DND-41 (cell line): ENCODE measurements at places on chromosomes 6 and 20.

GRCh38 chr6:80183019-80183795, 76.7 kb downstream of the BCKDHB start:
- DNase-seq, result no peak

DNA sequence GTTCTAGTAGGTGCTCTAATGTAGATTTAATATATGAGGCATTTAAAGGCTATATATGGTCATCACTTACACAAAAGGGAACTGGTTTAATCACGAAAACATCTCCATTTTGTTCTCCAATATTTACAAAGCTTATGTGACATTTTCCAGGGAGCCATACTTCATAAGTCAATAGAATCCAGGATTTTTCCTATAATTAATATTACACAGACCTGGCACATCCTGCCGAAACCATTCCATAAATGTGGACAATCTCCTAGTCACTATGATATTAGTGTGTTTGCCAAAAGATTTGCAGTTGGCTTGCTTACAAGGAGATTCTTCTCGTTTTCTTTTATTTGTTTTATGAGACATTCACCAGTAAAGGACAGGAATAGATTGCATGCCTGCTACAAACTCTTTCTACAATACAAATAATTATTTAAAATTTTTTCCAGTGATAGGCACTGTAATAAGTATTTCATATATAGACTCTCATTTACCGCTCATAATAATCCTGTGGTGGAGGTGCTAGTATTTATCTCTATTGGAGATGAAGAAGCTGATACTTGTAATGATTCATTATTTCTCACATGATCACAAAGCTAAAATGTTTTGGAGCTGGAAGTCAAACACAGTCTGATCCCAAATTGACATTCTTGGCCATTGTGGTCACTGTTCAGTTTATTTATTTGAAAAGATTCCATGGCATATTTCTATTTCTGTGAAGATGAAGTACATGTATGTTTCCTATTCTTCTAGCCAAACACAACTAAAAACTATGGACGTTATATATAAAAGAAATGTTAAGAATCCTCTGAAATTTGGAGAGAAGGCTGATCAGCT, 597.0 kb downstream of the HTR1B start:
- no peak for DNase-seq

- no peak for DNase-seq
Measured at GRCh38 chr6:36642913-36643817, 35.3 kb upstream of the CDKN1A start.

DNA sequence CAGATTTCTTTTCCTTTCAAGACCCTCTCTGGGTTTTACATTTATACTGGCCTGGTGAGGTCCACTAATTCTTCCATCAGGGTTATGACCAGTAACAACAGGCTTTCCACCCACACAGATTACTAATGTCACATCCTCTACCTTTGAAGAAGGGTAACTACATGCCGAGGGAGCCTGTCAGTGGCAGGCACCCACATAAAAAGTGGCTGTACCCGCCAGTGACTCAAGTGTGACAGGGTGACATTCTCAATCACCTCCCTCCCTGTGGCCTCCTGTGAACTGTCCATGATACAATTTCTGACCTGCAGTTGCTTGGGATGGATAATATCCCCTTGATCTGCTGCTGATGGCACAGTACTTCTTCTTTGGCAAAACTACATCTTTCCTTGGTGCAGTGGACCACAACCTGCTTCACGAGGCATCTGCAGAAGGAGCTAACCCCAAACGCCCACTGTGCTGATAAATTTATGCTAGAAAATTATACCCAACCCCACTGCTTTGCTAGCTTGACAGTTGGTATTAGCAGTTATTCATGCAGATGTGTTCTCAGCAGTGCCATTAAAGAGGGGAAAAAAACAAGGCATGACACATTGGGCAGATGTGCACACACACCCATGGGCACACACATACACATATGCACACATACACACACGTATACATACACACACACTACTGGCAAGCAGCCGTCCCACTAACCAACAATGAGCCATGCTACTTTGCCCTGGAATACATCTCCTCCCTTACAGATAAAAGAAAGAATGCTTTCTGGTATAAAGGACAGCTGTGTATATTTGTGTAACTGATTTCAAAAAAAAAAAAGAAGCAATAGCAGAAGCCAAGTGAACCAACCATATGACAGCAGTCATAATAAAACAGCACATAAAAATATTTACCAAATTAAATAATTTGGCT, 20.8 kb downstream of the GFOD1 start:
- DNase-seq, result no peak

- peak; percentile 55 for DNase-seq
Measured at GRCh38 chr6:159977255-159977903, 8.5 kb downstream of the IGF2R start.

GRCh38 chr20:34074101-34074760, 37.8 kb downstream of the EIF2S2 start:
- DNase-seq, result no peak

DNA sequence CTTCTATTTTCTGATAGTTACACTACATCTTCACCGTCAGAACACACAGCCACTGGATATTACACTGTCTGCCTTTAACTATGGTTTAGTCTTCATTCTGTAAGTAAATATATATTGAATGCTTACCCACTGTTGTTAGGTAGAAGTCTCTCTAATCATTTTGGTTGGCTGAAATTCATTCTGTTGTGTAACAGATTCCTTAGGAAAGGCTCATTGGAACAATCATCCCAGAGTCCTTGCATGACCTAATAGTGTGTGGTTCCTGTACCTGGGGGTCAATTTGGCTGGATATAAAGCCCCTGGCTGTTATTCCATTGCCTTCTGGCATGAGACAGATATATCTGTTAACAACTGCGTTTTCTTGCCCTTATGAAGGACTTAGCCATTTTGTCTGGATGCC, 9.9 kb downstream of the BLOC1S5 start:
- no peak for DNase-seq

GRCh38 chr6:30334075-30334783, 7.5 kb downstream of the TRIM39 start:
- DNase-seq, result no peak

- DNase-seq, result no peak
Measured at GRCh38 chr20:40632346-40632976, 56.6 kb downstream of the MAFB start.

DNA sequence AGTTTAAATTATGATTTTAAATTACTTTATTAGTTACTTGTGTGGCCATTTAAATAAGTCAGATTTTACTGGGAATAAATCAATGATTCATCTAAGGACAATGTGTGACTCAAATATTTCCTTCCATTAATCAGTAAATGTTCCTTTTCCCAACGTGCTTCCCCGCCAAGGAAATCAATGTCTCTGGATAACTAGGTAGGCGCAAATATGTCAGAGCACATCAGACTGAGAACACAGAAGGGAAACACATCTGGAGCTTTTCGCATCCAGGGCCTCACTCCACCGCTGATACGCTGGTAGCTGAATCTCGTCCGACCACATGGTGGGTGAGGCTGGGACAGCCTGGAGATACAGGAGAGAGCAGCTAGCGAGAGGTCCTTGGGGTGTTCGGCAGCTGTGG, 56.4 kb upstream of the RPS6KA2 start:
- DNase-seq, result no peak

- DNase-seq, result no peak
Measured at GRCh38 chr20:48105526-48105925, 320.2 kb upstream of the SULF2 start.

DNA sequence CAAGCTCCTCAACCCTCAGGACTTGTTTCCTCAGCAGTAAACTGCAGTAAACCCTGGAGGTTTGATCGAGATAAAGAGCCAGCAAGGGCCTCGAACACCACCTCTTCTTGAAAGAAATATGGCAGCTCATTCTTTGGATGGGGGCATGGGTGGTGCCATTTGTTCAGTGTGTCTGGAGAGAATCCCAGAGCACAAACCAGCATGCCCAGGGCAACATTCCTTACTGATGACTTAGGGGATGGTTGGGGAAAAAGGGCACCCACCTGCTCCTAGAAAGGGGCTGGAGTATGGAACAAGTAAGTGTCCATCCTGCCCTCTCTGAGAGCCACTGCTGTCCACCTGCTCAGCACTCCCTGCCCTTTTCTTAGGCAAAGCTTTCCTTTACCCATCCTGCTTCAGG, 31.3 kb upstream of the ZFAND3 start:
- no peak for DNase-seq

DNA sequence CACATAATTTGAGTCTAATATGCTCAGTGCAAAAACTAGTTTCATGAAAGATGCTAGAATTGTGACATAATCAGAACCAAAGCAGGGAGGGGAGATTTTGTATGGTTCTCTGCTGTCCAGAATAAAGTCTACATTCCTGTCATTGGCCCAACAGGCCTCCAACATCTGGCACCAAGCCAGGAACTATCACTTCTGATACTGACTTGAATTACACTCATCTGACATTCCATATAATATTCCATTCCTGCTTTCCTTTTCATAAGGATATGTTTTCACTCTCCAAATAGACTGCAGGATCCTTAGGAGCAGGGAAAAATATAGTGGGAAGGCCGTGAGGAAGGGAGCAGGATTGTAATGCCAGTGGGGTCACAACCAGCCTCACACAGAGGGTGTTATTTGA, 84.6 kb upstream of the BTN3A2 start:
- no peak for DNase-seq

DNA sequence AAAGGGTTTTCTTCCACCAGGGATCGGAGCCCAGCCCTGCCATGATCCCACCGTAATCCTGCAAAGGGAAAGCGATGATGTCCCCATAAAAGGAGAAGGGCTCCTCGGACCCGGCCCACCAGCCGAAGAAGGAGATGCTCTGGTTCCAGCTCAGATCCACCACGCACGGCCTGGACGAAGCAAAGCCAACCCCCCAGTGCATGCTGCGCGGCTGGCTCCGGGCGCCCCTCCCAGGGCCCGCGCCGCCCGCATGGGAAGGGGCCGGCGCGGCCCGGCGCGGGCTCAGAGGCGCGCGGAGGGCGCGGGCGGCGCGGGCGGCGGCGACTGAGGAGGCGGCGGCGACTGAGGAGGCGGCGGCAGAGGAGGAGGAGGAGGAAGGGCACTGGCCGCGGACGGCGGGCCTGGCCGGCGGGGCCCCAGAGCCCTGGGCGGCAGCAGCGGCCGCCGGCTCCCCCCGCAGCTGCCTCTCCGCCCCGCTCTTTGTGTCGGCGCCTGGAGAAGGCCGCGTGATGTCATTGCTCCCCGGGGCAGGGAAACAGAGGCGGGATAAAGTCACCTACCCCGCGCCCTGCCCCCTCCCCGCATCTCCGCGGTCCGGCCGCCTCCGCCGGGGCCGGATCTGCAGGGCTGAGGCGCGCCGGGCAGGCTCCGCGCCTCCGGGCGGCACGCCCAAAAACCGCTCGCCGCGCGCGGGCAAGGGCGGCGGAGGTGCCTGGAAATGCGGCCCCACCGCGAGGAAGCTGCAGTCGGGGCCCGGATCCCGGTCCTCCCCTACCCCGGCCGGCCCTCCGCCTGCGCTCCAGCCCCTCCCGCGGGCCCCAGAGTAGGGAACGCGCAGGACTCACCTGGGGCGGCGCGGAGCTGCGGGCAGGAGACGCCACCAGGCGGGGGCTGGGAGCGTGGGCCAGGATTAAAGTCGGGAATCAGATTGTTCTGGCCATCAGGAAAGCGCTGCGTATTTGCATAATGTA, at the start of gene FAXC:
FAXC (minus strand) TSS at position 504 of the 971 bp plus-strand sequence; CDS start at position 202, 302 bp downstream.
- no peak for DNase-seq

GRCh38 chr20:44167736-44168135, 19.3 kb downstream of the JPH2 start:
- no peak for DNase-seq

GRCh38 chr20:4802527-4802926, 80.8 kb downstream of the PRND start:
- DNase-seq, result no peak

- no peak for DNase-seq
Measured at GRCh38 chr20:11020712-11021111, 346.9 kb upstream of the JAG1 start.

GRCh38 chr6:25389471-25389870, 110.3 kb downstream of the CARMIL1 start:
- DNase-seq, result no peak

- DNase-seq, result no peak
Measured at GRCh38 chr6:13605634-13606033, 9.5 kb upstream of the NOL7 start.

DNA sequence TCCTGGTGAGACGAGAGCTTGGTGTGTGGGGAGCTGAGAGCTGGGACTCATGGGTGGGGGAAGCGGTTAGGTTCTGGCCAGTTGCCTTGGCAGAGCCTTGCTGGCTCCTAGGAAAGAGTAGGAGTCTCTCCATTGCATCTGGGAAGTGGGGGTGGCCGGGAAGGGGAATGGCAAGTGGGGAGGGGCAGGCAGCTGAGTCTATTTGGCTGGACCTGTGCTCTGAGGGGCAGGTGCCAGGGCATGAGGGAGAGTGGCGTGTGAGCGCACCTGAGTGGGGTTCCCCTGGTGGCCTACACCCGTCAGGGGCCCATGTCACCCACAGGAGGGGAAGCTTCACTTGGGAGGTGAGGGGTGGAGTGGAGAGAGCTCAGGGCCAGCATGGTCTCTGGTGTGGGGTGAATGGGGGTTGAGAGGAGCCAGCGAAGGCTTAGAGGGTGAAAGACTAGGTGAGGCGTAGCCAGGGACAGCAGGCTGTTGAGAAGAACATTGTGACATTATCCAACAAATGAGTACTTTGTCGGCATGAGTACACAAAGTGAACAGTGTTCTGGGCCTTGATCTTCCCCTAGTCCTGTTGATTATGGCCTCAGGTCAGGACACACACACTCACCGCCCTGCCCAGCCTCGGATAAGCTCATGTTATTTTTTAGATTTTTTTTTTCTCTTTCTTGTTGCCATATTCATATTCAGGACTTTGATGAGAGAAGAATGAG, 59.8 kb downstream of the FAM120B start:
- no peak for DNase-seq

DNA sequence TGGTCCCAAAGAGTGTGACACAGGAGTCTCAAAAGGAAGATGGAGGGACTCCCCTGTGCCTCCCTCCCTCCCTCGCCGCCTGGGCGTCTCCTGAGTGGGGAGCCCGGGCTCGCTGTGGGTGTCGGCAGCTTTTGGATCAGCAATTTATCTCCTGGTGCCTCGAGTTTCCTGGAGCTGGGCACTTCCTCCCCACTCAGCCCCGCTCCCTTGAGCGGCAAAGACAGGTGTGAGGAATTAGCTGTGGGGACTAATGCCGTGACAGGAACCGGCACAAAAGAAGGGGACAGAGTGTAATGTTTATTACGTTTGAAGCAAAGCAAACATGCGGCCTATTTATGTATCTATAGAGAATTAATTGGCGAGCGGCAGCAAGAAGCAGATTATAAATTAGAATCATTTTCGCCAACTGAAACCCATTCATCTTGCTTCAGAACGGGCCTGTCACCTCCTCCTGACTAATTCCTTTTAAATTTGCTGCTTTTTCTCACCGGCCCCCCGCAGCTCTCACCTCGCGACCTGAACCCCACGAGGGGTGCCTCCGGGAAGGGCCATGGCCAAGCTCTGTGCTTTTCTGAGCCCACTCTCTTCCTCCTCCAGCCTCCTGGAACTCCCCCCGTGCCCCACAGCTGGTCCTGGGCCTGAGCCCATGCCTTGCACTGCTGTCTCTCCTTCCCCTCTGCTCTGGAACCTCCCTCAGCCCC, 8.8 kb upstream of the CDH22 start:
- DNase-seq, result no peak
